ENCODE measurements at places on chromosomes 12 and 14. TPM values are rescaled to one million over a fixed set of nuclear protein-coding genes. Genes with fewer than 3 reads are reported as not detected.

DNA sequence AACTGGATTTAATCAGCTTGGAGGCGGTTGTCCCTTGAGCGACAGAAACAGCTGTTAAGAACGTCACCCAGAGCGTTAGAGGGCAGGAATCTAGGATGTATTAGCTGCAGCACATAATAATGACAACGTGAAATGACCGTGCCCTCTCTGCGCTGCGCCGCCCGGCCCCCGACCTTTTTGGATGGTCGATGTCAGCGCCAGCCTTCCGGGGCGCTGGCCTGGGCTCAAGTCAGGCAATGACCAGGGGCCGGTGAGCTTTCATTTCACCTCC lies 427 bp upstream of the TMEM120B start:
- no peak for DNase-seq

DNA sequence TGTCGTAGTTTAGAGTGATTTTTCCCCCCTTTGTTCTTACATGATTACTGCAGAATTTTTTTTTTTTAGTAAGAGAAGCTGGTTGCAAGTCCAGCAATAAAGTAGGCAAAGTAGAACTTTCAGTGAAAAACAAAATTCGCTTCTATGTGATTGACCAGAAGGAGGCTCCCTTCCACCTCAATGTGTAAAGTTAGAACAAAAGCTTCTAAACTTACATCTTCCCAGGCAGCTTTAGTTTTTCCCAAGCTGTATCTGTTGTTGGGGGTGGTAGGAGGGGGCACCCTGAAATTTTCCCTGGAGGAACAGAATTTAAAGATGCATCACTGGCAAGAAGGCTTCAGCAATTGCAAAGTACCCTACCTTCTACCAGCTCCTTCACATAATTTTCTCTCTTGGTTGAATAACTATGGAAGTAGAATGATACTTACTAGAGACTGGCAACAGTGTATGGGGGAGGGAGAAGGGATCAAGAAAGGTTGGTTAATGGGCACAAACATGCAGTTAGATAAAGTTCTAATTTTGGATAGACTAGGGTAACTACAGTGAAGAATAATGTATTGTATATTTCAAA lies 87.3 kb upstream of the E2F7 start:
- DNase-seq = peak; percentile 9

GRCh38 chr12:475286-475685 lies 15.5 kb downstream of the B4GALNT3 start:
- DNase-seq = no peak

DNA sequence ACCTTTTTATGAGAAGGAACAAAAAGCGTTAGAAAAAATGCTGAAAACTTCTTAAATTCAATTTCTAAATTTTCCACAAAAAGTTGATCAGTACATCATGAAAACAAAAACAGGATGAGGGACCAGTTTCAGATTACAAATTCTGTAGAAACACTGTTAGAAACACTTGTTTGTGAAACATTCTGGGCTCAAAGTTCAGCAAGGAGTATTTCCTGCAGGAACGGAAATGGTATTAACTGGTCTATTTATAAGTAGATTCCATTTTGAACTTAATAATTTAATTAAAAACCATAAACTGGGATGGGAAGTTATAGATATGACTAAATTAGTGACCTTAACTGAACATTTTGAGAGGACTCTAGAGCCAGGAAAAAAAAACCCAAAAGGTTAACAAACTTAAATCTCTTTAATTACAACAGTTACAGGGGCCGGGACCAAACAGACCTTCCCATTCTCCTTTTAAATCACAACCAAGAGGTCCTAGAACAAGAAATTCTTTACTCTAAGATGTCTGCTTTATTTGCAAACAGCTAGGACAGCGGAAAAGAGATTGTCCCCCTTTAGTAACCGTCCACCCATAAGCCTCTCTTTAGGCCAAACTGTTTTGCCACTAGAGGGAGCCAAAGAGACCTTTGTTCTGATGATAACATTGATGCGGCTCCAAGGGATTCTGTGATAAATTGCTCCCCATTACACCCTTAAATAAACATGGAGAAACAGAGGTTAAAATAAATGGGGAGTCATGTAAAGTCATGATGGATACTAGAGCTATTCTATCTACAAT lies 69.0 kb upstream of the RERGL start:
- DNase-seq = no peak

GRCh38 chr12:131049002-131049401 lies 95.3 kb downstream of the ADGRD1 start:
- no peak for DNase-seq

- no peak for DNase-seq
Measured at GRCh38 chr12:43044241-43044640, 454.7 kb upstream of the PRICKLE1 start.

- no peak for DNase-seq
Measured at GRCh38 chr12:87794854-87795253, 234.3 kb downstream of the C12orf50 start.

GPR137C gene
- total RNA-seq = not detected

TOMM20L gene
- not detected for total RNA-seq

NANOG gene
- total RNA-seq = not detected

TAS2R8 gene
- total RNA-seq = not detected
